ENCODE measurements at places on chromosomes 7 and 10. TPM values are rescaled to one million over a fixed set of nuclear protein-coding genes. Genes with fewer than 3 reads are reported as not detected.

The RAB19 gene
- 13.7 TPM for total RNA-seq

The LDB3 gene
- total RNA-seq, result 0.16 TPM

The MYOZ1 gene
- not detected for total RNA-seq

The LRRC18 gene
- not detected for total RNA-seq

The CDC14C gene
- total RNA-seq, result not detected

The MPP7 gene
- 16.3 TPM for total RNA-seq

The CCDC172 gene
- total RNA-seq, result not detected

The CALCR gene
- total RNA-seq, result not detected

The PAPOLB gene
- total RNA-seq, result 0.05 TPM

All from activated T-cell treated with anti-CD3 and anti-CD28 coated beads, Interleukin-2, amount 50 U/mL, for 72 hours (primary cell).